ENCODE measurements at places on chromosomes 13 and 19. TPM values are rescaled to one million over a fixed set of nuclear protein-coding genes. Genes with fewer than 3 reads are reported as not detected.

The COLGALT1 gene
- total RNA-seq = 70.8 TPM

The PDE4A gene
- 2.2 TPM for total RNA-seq

DNA sequence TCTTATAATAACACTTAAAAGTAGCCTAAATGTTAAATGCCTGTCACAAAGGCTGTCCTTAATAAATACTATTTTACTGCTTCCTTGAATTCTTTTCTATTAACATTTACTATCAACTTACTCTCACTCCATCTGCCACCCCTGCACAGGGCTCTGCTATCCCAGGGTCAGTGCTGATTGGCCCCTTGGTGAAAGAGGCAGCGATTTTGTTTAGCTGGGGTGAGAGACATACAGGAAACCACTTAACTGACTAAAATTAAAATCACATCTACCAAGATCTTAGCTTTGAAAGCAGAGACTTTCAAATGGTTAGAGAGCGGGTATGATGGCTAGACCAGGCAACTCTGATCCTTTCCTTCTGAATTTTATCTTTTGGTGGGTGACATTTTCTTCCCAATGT is 149.9 kb upstream of the HTR2A start:
- no peaks in the 10 kb centered on the region for H3K27me3 ChIP-seq
- H3K4me3 ChIP-seq = no peak overlapping the region
- no peak for DNase-seq
- no peaks in the 10 kb centered on the region for H3K36me3 ChIP-seq
- H3K27ac ChIP-seq = no peak overlapping the region
- no peaks in the 10 kb centered on the region for H3K4me1 ChIP-seq

DNA sequence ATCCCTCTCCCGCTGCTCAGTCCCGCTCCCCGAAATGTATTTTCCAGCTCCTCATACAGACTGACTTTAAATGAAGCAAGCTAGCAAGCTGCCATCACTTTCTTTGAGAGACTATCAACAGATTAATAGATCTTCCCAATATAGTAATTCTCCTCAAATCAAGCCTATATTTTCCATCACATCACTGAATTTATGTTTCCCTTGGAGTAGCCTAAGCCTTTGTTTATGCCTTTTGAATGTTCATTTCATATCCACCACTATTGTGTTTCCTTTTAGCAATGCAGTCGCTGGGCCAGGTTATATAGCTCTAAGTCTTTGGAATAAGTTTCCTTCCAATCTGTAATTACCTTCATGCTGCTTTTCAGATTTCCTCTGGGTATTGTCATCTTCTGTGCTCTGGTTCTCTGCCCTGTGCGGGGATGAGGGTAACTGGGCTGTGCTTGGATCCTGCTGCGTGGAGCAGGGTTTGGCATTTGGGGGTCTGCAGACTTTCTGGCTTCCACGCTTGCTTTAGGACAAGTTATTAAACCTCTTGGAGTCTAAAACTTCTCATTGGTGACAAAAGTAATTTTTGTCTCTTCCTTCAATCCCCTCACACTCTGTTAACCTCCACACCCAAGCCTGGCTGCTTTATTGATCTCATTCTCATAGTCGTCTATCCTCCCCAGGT is 256.9 kb downstream of the DLEU7 start:
- no peaks in the 10 kb centered on the region for H3K27me3 ChIP-seq
- no peaks in the 10 kb centered on the region for H3K4me1 ChIP-seq
- DNase-seq = no peak
- no peak overlapping the region for H3K27ac ChIP-seq
